Stimulated activated CD8-positive, alpha-beta memory T cell treated with anti-CD3 and anti-CD28 coated beads, Interleukin-7, amount 100 ng/mL, for 1 hour (primary cell): ENCODE measurements at places on chromosomes 5 and 9.

DNA sequence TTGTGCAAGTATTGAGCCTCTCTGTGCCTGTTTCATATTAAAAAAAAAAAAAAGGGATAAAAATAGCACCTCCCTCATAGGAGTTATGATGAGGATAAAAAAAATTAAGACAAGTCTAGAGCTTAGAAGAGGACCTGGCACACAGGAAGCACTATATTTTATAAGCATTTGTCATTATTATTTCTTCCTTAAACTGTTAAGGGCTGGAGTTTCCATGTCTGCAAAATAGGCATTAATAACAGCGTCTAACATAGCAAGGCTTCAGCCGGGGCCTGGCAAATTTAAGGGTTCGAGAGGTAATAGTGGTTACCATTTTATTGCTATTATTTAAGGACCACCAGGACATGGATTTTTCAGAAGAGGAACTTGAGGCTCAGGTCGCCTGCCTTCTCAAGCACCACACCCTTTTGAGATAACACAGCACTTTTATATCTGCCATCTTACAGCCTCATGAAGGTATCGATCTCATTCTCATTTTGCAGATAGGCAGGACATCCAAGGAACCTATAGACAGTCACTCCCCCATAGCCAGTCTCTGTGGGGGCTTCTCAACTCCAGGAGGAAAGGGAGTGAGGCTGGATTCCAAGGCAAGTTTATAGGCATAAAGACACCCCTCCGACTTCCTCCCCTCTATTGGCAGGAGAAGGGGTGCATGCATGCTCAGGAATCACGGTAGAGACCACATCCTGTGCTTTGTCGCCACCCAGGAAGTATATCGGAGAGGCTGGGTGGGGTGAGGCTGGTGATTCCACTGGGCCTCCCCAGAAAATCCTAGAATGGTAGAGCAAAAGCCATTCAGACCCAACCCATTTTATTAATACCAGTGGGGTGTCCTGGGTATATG is 2.4 kb downstream of the ANXA6 start:
- no peak for DNase-seq

- no peak for DNase-seq
Measured at GRCh38 chr9:107172160-107172978, 110.7 kb upstream of the RAD23B start.

GRCh38 chr5:139807647-139808030 is 12.0 kb downstream of the PSD2 start:
- no peak for DNase-seq

DNA sequence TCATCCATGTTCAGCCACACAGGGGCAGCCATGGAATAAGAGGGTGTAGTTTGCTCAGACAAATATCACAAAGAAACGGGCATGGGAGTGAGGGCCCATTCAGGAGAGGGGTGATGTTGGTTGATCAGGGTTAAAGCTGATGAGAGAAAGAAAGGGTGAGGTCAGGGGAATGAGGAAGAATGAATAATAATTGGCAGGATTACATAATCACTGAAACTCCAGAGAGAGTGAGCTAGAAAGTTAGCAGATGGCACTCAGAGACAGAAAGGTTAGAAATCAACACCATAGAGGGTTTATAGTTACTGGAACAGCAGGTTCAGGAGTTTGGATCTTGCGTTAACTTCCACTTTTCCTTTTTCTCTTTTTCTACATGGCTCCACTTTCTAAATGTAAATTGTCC is 113.9 kb downstream of the TAF11L14 start:
- DNase-seq, result no peak

DNA sequence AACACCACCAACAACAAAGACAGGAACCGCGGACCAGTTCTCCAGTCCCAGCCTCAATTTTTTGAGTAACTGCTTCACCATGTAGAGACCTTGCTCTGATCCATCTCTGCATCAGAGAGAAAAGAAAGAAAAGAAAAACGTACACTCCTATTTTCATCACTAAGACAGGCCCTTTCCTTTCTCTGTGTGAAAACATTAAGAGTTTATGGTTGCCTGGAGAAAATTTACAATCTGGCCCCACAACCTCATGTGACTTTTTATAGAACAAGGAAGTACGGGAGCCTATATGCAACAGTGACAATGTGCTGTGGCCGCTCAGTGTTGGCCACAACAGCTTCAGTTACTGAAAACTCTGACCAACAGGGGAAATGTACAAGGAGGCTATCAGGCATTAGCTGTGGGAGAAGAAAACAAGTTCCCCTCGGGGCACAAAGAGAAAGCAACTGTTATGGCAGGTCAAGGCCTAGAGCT is 272.9 kb upstream of the PTGER4 start:
- no peak for DNase-seq

- no peak for DNase-seq
Measured at GRCh38 chr5:169978714-169979113, 1.6 kb downstream of the INSYN2B start.

GRCh38 chr5:57137401-57137800 is 36.5 kb upstream of the GPBP1 start:
- no peak for DNase-seq

GRCh38 chr5:1281038-1281882 is 13.6 kb downstream of the TERT start:
- DNase-seq, result no peak
